ENCODE measurements at places on chromosomes 2 and 18. TPM values are rescaled to one million over a fixed set of nuclear protein-coding genes. Genes with fewer than 3 reads are reported as not detected.

DNA sequence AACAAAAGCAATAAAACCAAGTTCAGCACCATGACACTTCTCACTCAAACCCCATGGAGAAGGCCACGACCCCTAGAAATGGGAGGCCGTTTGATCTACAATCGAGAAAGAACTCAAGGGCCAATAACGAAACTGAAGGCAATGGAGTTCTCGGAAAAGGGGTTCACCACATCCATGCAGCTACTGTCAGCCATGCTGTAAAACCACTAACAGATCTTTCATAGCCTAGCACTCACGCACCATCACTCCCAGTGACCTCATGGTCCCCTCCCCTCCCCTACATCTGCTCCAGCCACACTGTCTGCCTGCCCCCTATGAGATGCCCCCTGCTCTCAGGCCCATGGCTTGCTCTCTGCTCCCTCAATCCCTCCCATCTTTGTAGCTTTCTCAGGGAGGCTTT is 135.3 kb downstream of the TMEM163 start:
- DNase-seq = no peak

- DNase-seq = no peak
Measured at GRCh38 chr18:23143016-23143814, 7.9 kb downstream of the CABLES1 start.

DNA sequence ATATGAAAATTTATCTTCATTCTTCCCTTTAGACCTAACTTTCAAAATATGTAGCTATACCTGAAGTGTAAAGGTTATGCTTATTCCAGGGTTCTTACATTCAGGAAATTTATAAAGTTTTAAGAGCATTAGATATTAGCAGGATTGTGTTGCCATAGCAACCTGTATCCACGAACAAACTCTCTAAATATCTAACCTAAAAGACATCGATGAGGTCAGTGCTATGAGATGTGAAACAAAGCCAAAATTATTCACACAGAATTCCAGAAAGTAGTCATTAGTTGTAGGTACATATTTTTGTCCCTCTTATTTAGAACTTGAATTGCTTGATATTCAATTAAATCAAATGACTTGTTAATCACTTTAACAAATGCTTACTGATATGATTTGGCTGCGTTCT is 705.3 kb downstream of the SOCS6 start:
- no peak for DNase-seq

DNA sequence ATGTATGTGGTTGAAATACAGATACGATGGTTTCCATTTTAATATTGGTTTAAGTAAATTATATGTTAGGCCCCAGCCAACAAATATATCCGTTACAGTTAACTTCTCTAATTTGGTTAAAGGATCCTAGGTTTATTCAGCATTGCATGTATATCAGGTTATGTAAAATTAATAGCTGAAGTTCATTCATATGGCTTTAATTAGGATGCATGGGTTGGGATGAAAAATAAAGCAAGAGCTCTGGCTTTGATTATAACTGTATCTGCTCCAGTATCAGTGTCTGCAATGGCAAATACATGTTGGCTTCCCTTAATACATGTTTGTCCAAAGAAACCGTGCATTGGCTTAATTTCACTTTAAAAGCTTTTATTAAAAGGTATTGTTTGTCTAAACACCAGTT is 435.7 kb upstream of the SETBP1 start:
- DNase-seq = no peak

Gene FOXD4L1
- total RNA-seq = 0.21 TPM

Data from naive thymus-derived CD8-positive, alpha-beta T cell (primary cell).